T-helper 9 cell (primary cell): ENCODE measurements at places on chromosomes 2 and 18.

DNA sequence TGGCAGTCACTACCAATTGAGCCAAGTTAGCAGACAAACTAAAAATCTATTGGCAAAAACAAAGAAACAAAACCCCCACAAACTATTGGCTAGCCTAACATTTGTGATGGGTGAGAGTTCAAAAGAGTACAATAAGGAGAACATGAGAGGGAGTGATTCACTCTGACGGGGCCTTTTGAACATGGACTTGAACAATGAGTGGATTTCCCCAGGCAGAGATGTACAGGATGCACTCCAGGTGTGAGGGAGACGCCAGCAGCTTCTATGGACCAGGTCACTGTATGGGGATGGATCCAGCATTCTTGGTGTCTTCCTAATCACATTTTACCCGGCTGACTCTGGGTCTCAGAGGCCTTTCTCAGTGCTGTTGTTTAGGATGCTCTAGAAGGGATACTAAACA is 167.5 kb upstream of the SMAD2 start:
- no peak for DNase-seq

DNA sequence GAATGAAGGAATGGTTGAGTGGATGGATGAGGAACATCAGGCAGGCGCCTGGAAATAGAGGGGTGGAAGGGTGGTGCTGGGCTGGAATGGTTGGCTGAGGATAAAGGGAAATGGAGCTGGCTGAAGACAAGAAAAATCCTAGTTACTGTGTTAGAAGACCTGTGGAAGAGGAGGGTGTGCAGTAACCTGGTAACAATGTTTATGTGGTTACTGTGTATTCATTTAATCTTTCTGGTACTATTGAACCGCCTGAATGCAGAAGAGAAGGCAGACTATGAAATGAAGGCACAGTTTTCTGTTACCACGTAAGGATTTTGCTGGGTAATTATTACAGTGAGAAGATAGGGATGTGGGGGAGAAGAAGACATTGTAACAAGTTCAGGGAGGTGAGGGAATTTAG is 110.3 kb upstream of the MGAT5 start:
- no peak for DNase-seq

DNA sequence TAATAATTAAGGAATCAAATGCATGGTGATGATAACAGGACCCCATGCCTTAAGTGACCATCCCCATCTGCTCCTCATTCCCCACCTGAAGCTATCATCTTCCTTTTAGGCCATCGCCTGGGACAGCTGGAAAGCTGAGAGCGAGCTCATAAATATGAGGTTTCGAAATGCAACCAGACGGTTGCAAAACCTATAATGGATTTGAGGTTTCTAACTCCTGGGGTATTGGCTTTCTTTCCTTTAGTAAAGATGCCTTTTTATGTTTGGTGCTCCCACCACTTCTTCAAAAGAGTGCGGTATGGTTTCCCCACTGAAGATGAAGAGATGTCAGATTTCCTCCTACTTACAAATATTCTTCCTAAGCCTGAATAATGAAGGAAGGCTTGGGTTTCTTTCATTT is 1589.5 kb upstream of the PIK3C3 start:
- DNase-seq = no peak

DNA sequence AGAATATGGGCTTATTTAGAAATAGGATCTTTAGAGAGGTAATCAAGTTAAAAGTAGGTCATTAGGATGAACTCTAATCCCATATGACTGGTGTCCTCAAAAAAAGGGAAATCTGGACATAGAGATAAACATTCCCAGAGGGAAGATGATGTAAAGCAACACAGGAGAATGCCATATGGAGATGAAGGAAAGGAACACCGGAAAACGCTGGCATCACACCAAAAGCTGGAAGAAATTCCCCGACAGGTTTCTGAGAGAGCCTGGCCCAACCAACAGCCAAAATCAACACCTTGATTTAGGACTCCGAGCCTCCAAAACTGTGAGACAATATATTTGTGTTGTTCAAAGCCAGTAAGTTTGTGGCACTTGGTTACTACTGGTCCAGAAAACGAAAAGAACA is 296.7 kb downstream of the DSEL start:
- DNase-seq = no peak

- peak; percentile 69 for DNase-seq
Measured at GRCh38 chr18:50268022-50268747, 1.9 kb upstream of the CFAP53 start.

GRCh38 chr2:228629251-228629650 is 447.8 kb upstream of the SPHKAP start:
- DNase-seq = no peak

- DNase-seq = no peak
Measured at GRCh38 chr2:88053296-88053695, 2.3 kb downstream of the KRCC1 start.

DNA sequence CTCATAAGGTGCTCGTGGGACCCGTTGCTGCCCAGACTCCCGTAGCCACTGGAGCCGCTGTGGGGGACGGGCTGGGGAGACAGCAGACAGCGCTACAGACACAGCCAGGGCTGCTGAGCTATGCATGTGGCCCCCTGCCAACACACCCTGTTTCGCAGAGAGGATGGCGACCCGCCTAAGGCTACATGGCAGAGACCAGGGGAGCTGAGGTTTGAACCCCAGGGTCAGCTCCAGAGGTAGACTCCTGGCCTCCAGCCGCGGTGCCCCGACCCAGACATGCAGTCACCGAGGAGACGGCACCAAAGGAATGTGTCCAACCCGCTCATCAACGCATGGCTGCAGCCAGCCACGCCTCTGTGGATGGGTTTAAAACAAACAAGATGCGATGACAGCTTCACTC is 21.0 kb upstream of the HES6 start:
- no peak for DNase-seq

DNA sequence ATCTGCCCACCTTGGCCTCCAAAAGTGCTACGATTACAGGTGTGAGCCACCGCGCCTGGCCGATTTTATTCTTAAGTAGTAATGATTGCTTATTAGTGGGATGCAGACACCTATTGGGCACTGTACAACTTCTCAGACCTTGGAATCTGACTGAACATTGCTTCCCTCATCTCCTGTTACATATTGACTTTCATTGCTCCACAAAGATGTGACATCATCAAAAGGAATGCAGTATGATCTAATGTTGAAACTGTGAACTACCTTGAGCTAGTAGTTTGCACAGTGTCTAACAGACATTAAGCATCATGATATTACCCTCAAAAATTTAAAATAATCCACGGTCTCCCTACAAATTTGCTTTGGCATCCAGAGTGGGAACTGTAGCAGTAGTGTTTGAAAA is 109.8 kb upstream of the SIX2 start:
- no peak for DNase-seq

- DNase-seq = no peak
Measured at GRCh38 chr18:69401226-69401971, 711 bp downstream of the DOK6 start.

DNA sequence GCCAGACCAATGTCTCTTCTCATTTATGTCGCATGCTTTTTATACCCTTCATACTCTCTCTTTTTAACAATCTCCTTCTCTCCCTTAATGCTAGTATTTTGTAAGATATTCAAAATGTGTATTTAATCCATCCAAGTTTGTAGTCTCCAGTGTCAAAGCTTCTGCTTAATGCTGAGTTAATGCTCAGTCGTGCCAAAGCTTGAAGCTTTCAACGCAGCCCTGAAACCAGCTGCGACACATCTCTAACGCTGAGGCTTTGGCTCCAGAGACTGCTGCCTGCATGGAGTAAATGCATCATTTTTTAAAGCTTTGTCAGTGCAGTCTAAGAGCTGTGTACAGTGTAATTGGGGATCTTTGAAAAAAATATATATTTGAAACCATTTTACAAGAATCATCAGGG is 2108.8 kb upstream of the PIK3C3 start:
- DNase-seq = no peak

GRCh38 chr18:26453386-26453901 is 94.9 kb downstream of the KCTD1 start:
- no peak for DNase-seq

DNA sequence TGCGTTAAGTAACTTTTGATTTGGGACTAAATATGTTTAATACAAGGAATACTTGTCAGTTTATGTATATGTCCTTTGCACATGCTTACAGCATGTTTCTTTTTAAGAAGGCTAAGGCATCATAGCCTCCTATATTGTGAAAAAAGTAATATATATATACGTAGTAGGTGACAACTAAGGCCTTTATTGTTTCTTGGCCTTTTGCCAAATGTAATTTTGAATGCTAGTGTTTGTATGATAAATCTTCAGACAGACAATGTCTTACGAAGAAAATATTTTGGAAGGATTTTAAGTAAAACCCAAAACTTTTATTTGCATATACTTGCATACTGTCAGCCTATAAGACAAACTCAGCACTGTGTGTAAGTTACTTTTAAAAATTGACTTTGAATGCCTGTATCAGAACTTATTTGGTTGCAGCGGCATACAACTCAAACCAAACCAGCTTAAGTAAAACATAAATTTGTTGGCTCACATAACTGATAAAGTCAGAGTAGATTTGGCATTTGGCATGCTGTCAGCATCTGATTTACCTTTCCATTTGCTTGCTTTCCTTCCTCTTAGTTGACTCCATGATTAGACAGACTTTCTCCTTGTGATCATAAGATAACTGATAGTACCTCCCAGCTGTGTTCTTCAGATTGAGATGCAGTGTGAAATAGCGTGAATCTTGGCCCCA is 24.4 kb downstream of the UBE2E3 start:
- no peak for DNase-seq

DNA sequence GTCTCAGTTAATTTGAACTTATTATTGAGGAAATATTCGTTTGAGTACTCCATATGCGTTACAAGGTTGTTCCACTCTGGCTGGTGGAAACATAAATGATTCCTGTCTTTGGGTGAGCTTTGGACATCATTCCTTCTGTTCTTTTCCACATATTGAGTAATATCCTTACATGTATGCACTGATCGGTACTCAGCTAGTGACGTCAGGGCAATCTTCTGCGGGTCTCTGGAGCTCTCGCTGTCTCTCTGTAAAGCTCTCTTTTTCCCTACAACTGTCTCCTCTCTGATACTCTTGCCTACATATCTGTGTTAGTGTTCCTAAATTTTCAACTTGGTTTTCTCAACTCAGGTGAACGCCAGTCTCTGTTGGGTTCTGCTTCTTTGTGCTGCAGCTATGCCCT is 23.4 kb upstream of the IL36G start:
- no peak for DNase-seq

DNA sequence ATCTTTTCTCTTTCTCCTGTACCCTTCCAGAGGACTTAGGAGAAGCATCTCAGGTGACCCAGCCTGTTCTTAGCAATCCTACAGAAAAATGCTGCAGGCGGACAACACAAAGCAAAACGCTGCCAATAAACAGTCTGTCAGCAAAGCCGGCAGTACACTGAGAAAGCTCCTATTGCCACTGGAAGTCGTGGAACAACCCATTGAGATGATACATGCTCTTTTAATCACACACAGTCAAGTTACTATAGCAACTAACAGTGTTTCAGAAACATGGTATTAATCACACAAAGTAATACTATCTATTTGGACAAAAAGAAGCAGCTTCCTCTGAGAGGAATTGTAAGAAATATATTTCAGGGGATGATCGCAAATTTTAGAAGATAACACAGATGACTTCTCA is 10.5 kb downstream of the CTLA4 start:
- DNase-seq = no peak

DNA sequence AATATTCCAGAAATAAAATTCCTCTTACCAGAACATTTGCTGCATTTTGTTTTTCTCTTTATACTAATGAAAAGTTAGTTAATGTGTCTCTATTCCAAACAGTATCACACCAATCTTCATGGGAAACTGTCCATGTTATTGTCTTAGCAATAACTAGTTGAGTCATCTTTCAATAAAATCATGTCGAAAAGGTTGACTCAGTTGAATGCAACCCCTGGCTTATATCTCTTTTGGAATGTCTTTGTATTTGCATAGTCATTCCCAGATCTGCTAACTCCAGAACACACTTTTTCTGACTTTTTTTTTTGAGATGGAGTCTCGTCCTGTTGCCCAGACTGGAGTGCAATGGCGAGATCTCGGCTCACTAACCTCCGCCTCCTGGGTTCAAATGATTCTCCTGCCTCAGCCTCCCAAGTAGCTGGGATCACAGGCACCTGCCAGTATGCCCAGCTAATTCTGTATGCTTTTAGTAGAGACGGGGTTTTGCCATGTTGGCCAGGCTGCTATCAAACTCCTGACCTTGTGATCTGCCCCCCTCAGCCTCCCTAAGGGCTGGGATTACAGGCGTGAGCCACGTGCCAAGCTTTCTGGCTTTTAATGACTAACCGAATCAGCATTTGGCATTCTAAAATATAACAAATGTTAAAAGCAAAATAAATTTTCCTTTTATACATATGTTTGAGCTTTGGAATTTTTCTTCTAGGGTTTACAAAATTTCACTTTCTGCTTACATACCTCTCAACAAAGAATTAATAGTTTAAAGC is 133.2 kb upstream of the GULP1 start:
- no peak for DNase-seq

- no peak for DNase-seq
Measured at GRCh38 chr2:119771331-119771730, 11.6 kb downstream of the PTPN4 start.

DNA sequence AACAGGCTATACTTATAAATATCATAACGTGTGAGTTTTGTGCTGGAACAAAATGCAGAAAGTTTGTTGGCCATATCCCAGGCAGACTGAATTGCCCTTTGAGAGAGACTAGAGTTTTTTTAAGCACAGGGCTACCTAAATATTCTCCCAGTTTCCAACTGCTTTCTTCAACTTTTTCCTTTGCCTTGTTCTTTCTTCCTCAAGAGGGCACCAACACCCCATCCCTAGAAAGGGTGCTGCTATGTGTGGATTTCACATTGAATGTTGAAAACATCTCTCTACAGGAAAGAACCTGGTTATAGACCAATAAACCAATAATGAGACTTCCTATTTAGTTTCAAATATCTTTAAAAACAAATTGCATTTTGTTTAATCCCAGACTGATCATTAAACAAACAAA is 87.9 kb downstream of the ICOS start:
- DNase-seq = no peak

DNA sequence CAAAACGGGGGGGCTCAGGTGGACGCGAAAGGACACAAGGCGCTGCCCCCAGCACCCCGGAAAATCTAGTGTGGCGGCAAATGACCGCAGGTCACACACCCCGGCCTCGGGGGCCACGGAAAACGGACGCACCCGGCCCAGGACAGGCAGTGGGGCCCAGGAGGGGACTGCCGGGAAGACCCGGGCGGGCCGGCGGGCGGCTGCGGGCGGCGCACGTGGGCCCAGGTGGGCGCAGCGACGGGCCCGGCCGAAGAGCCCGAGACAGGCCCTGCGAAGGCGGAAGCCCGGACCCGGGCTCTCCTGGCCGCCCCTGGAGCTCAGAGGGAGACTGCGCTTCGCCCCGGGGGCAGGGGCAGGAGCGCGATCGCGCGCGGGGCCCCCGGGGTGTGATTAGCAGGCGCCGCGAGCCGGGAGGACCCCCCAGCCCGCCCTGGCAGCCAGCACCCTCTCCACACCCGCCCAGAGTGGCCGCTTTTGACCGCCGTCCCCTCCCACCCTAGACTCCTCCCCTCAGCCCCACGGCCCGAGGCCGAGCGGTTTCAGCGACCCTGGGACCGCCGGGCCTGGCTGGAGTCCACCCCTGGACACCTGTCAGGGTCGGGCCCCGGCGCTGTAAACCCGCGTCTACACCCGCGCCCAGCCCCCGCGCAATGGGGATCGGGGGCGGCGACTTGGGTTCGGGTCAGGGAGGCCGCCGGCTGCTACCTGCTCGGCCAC is 773 bp downstream of the MBP start:
- peak; percentile 23 for DNase-seq

- DNase-seq = no peak
Measured at GRCh38 chr2:62199392-62200125, 3.6 kb downstream of the B3GNT2 start.

- DNase-seq = no peak
Measured at GRCh38 chr2:223093436-223094241, 41.6 kb downstream of the KCNE4 start.
